AML-193 (cell line): ENCODE measurements at places on chromosomes 6 and 20.

GRCh38 chr6:25691894-25692293 is 39.9 kb downstream of the SCGN start:
- no peak for DNase-seq

DNA sequence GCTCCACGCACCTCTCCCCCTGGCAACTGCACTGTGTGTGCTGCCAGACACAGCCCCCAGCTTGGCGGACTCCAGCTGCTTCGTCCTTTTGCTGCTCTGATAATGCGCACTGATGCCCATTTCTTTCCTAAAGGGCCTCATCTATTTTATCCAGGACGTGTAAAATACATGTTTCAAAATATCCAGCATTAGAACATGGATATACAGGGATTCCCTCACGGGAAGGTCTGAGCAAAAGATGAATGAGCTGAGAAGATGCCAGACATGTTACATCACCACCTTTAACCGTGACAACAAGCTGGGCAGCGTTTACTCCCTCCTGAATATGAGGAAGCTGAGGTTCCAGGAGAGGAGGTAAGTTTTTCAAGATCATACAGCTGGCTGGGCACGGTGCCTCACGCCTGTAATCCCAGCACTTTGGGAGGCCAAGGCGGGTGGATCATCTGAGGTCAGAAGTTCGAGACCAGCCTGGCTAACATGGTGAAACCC is 32.8 kb downstream of the TNXB start:
- DNase-seq, result peak; percentile 10

GRCh38 chr6:22886650-22887581 is 317.6 kb downstream of the HDGFL1 start:
- no peak for DNase-seq

GRCh38 chr20:21557241-21558020 is 43.6 kb upstream of the NKX2-2 start:
- DNase-seq, result no peak

DNA sequence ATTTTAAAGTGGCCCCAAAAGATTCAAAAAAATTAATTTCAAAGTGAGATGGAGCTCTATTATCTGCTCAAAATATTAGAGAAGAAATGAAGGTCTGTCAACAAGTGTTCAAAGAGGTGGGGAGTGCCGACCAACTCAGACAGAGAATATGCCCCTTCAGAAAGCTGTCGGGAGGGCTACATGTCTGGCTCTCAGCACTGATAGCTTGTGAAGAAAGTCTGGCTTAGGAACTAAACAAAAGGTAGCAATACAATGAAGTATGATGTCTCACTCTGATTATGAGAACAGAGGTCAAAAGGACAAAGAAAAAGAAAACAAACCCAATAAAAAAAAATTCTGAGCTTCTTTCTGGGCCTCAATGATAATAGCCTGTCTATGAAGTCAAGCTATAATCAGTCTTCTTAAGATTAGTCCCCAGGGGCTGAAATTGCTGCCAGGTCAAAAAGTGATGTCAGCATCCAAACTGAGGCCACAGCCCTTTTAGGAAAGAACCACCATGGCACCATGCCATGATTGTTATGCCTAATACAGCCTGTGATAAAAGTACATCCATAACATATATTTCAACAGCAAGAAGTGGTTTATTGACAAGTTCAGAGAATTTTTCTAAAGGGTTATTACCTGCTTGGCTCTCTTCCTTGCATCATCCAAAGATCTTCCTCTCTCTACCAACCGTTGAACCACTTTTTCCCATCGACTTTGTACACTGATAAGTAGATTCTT is 150.9 kb downstream of the DST start:
- no peak for DNase-seq

DNA sequence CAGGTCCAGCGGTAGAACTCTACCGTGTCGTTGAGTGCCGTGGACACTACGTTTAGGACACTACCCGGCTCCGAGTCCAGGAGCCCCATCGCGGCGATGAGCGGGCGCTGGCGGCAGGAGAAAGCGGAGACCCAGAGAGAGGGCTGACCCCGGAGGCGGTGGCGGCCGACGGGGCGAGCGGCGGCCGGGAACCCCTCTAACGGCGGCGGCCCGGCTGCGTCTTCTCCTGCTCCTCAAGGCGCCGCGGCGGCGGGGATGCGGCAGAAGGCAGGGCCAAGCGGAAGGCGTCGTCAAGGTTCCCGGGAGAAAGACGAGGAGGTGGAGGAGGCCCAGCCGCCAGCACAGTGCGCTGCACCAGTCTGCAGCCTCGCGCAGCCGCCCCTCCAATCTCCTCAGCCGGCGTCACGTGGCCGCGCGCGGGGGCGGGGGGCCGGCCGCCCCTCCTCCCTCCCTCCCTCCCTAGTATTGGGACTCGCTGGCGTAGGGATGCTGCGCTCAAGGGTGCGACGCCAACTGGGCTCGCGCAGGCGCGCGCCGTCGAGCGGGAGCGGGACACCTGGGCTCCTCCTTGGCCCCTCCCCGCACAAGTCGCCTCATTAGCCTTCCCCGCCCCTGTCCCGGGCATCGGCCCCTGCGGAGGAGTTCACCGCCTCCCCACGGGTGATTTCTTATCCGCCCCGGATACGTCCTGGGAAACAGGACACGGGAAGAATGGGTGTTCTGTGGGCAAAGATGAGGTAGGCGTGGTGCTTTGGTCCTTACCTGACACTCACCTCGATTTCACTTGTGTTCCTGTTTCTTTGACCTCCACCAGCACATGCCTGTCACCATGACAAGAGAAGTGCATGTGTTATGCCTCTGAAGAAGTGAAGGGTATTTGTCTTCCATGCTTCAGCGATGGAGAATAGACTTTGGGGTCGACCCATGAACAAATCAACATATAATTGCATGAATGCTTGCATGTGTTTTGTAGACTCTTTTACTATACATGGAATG is at the start of gene ELOVL4:
TSS of gene ELOVL4 (minus strand) at position 363 of the 996 bp plus-strand sequence. CDS start at position 89, 274 bp downstream.
- no peak for DNase-seq

DNA sequence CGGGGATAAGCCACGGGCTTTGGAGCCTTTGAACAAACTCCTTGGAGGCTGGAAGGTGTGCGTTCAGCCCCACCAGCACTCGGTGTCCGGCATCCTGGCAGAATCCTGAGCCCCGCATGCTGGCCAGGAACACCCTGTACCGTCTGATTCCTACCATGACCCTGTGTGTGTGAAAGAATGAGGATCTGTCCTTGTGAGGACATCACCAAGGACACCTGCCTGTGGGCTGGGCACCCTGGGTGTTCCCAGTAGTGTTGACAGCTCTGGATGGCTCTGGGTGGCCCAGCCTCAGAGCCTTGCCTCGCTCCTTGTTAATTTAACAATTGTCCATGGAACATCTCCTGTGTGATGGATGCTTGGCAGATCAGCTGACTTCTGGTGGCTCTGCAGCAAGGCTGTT is 234.3 kb downstream of the QKI start:
- no peak for DNase-seq

DNA sequence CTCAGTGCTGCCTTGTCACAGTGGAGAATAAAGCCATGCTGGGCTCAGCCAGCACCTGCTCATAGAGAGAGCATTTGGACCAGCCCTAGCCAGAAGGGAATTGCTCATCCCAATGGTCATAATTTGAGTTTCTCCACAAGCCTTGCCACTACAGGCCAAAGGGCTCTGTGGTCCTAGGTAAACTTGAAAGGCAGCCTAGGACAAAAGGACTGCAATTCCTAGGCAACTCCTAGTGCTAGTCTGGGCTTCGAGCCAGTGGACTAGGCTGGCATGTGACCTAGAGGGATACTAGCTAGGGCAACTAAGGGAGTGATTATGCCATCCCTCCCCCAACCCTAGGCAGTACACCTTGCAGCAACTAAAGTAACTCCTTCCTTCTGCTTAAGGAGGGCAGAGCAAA is 516.2 kb downstream of the BCKDHB start:
- no peak for DNase-seq

GRCh38 chr20:888057-888456 is 28.1 kb downstream of the ANGPT4 start:
- DNase-seq, result no peak

GRCh38 chr6:136927292-136927691 is 5.2 kb downstream of the SLC35D3 start:
- DNase-seq, result peak; percentile 35

GRCh38 chr6:56618050-56618449 is 24.6 kb downstream of the DST start:
- DNase-seq, result no peak

DNA sequence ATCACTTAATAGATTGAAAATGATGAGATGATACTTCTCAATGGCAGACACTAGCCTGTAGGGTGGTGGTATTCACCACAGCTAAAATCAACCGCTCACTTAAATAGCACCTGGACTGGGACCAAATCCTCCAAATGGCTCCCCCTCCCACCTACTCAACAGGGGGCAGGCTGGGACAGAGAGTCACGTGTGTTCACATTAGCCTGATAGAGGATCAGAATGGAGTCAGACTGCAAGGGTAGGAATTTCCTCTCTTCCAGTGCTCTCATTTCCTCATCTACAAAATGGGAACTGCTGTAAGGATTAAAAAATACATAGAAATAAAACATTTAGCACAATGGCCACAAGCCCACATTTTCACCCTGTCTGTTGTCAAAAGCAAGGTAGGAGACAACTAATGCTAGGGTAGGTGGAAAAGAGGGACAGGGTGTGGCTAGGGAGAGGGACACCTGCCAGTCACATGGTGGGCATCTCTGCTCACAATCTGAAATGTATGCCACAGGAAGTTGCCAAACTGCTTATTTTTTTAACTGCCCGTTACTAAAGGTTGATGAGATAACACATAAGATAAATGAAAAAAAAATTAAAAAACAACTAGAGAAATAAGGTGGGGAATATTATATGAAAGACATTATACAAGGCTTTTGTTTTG is 55.3 kb downstream of the BACH2 start:
- DNase-seq, result no peak

GRCh38 chr20:59429396-59429795 is 129.0 kb downstream of the EDN3 start:
- DNase-seq, result no peak

DNA sequence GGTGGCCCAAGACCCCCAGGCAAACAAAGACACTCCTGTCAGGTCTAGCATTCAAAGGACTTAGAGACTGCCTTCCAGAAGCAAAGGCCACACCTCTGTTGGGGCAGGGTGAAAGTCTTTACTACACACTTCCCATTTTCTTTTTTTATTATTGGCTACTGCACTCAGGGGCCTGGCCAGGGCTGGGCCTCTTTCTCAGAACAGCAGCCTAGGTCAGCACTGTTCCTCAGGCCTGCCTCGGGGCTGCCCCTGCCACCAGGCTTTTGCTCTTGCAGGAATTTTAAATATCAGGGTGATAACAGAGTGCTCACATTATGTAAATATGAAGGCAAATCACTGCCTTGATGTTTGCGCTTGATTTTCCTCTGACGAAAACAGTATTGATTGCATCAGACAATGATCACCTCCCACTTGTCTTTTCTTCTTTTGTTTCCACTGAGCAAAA is 18.5 kb downstream of the GSTA4 start:
- DNase-seq, result peak; percentile 21

- DNase-seq, result no peak
Observed at GRCh38 chr6:134247231-134247833, 70.6 kb downstream of the SGK1 start.

DNA sequence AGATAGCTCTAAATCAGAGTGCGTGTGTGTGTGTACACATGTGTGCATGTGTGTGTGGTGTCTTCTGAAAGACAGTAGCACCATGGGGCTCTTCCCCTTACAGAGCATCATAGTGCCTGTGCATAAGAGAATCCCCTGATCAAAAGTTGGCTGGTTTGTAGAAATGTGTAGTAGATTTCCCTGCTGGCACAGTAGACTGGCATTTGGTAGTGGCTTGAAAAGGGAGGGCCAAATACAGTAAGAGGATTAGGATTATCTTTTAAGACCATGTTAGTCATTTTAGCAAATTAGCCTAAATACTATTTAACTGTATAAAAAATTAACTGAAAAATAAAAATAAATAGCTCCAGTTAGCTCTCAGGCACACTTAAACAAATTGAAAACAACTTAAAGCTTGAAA is 112.6 kb downstream of the B3GAT2 start:
- no peak for DNase-seq

DNA sequence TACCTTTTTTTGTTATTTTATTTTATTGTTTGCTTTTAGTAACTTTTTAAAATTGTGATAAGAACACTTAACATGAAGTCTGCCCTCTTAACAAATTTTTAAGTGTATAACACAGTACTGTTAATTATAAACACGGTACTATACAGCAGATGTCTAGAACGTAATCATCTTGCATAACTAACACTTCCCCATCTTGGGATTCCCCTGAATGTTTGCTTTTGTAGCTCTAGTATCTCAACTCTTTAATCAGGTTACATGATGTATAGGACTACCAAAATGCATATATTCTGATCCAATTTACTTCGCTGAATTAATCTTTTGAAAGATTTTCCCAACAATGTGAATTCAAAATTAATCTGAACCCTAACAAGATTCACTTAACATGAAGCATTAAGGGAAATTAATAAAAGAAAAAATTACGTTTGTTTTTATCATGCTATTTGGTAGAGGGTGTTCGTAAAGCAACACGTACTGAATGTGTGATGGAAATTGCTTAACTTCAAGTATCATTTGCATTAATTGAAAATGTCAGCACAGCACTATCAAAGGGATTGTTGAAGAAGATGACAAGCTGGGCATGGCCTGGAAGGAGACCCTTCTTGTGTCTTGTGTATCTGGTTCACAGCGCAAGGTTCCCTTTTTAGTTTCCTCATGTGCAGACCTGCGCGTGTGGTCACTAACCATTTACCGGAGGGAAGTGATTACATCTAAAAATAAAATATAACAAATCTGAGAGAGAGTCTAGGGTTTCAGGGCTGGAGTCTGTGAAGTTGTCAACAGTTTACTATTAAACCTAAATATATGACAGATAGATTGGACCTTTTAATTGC is 15.2 kb downstream of the COL19A1 start:
- DNase-seq, result peak; percentile 8

DNA sequence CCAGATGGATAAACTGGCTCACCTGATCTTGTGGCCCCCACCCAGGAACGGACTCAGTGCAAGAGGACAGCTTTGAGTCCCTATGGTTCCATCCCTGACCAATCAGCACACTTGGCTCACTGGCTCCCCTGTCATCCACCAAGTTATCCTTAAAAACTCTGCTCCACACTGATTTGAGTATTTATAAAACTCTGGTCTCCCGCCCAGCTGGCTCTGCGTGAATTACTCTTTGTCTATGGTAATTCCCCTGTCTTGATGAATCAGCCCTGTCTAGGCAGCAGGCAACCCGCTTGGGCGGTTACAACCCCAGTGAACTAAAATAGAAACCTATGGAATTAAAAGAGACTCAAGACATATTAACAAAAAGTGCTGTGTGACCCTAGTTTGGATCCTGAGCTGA is 38.1 kb upstream of the CD83 start:
- DNase-seq, result no peak

DNA sequence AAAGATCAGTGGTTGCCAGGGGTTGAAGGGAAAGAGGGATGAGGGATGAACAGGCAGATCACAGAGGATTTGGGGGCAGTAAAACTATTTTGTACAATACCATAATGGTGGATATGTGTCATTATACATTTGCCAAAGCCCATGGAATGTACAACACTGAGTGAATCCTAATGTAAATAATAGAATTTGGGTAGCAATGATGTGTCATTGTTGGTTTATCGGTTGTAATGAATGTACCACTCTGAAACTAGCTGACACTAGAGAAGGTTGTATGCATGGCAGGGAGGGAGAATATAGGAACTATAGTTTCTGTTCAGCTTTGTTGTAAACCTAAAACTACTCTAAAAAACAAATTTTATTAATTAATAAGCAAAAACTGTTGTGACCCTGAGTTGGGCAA is 17.8 kb upstream of the ASF1A start:
- no peak for DNase-seq

- DNase-seq, result no peak
Observed at GRCh38 chr20:59804347-59804746, 129.1 kb downstream of the SYCP2 start.
